ENCODE measurements at places on chromosomes 7 and 10.

- no peak for DNase-seq
Measured at GRCh38 chr7:42543953-42544352, 306.9 kb upstream of the GLI3 start.

DNA sequence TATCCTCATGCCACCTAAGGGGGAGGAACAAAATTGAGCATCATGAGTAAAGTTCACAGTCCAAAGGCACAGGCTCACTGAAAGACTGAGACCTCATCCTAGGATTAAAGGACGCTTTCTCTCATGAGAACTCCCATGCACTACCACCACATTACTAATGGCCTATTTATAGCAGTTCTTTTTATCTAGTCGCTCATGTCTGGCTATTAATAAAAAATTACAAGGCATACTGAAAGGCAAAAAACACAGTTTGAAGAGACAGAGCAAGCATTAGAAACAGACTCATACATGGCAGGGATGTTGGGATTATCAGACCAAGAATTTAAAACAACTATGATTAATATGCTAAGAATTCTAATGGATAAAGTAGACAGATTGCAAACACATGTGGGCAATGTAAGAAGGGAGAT, 46.0 kb upstream of the CDK13 start:
- no peak for DNase-seq

DNA sequence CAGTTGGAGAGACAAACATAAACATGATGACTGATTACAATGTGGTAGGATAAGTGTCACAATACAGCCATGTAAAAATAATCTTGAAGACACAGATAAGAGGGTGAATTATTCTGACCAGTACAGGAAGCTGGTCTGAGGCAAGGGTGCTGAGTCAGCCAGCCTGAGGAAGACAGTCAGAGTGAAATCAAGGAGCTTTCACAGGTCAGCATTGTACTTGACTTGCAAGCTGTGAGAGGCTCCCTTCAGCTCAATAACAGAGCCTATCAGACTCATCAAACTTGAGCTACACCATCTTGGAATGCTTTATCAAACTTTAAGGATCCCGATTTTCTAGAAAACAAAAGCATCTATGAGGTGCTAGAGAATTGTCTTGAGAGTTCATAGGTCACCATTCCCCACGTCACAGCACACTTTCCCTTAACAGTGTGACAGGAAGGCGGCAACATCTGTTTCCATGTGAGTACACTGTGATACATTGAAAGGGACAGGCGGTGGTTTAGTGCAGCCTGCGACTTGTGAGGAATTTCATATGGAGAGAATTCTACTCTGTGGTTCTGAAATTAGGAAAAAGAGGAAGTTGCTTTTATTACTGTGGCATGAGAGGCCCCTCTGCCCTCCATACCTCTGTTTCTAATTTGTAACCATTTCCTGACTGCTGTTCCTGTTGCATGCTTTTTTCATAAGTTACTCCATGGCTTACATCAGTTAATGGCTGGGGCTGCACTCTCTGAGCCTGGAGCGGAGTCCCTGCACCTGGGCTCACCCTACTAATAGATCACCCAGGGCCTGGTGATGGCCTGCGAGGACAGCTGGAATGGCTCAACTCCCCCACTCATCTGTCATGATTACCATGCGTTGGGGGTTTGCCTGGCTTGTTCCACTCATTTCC, 417.1 kb downstream of the SUGCT start:
- DNase-seq: no peak

- no peak for DNase-seq
Measured at GRCh38 chr7:93435791-93436190, 138.7 kb downstream of the CALCR start.

DNA sequence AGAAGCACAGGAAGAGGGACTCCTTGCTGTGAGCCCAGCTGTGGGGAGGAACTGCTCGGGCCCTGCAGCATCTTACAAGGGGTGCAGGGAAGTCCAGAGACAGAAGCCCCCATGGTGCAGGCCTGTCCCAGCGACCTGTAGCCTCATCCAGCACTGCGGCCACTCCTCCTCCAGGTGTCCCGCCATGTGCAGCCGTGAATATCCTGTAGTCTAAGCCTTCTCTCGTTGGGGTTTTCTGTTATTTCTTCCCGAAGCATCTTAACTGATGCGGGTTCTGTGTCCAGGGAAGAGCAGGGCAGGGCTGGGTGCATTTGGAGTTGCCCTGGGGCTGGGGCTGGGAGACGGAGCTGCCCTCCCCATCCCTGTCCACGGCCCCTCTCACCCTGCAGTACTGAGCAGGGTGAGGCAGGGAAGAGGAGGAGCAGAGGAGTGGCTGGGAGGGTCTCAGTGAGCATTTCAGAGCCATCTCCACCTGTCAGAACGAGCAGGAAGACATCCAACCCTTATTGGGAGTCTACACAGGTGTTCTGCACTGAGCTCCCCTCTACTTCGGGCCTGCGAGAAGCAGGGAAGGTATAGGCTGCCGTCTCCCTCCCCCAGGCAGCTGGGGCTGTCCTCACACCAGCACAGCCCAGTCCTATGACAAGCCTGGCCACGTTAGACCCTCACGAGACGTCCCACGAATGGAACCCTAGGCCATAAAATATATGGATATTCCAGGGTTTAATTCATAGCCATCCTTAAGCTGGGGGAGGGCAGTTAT, 494.5 kb downstream of the DNAJB6 start:
- no peak for DNase-seq

GRCh38 chr7:152313831-152314604, 121.8 kb downstream of the KMT2C start:
- peak; percentile 91 for DNase-seq

- DNase-seq: no peak
Measured at GRCh38 chr7:75776295-75776971, 4.4 kb upstream of the CCL26 start.

DNA sequence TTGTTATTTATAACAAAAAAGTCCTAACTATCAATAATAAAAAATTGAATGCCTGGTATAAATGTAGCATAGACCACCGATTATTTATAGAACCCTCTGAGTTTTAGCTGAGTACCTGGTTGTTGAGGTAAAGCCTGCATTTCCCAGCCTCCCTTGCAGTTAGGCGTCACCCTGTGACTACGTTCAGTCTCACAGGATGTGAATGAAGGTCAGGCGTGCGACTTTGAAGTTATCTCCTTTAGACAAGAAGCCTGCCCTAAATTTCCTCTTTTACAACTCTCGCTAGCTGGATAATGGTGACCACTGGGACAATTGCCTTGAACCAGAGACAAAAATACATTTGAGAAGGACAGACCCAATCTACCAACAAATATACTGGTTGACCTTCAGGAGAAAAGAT, 67.5 kb upstream of the TES start:
- DNase-seq: no peak

DNA sequence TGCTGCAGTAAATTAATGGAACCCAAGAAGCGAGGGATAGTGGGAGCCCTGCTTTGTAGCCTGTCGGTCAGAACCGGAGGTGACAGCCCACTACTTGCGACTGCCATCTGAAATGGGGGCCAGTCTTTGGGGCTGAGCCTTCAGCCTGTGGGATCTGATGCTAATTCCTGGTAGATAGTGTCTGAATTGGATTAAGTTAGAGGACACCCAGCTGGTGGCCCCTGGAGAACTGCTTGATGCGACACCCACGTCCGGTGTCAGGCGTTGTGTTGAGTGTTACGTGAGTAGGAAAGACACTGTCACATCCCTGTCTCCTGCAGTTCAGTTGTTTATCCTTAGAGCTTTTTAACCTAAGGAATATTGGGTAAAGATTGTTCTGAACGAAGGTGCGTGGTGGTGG, 5.0 kb downstream of the EIF3B start:
- DNase-seq: no peak

DNA sequence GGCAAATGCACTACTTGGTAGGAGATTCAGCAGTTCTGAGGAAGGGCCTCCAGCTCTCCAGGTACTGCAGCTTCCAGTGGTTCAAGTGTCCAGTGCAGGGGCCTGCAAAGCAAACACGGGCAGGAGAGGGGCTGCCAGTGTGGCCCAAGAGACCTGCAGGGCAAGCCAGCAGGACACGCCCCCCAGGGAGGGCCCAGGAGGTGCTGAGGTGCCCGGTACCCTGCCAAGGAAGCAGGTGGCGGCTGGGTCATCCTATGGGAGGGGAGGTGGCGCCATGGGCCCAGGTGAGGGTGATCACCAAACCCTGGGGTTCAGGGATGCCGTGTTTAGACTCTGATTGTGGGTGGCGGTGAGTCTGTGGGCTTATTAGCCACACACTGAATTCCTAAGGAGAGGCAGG, 45.7 kb downstream of the PARP12 start:
- no peak for DNase-seq

- peak; percentile 9 for DNase-seq
Measured at GRCh38 chr10:30359373-30360206, 10.5 kb upstream of the MTPAP start.

DNA sequence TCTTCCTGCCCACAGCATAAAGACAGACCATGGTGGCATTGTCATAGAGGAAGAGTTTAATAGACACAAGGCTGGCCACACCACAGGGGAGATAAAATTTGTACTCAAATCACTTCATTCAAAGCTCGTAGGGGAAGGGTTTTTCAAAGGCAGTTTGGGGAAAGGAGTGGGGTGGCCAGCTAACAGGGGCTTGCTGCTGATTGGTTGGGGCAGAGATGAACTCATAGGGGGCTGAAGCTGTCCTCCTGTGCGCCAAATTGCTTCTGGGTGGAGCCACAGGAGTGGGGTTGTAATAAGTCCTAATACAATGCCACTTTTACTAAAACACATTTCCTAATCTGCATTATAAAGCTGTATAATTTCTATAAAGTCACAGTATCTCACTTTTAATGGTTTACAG, 22.5 kb downstream of the PDZD8 start:
- DNase-seq: no peak

DNA sequence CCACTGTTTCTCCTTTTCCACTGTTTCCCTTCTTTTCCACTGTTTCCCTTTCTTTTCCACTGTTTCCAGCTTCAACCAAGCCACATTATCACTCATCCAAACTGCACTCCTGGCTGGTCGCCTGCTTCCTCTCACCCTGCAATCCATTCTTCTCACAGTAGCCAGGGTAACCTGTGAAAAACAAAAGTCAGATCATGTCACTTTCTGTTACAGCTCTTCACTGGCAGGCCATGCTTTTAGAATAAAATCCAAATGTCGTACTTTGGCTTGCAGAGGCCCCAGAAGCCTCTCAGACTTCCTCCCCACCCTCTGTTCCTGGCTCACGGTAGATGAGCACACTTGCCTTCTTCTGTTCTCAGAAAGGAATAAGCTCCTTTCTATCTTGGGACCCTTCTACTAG, 33.9 kb downstream of the STARD3NL start:
- DNase-seq: peak; percentile 39

DNA sequence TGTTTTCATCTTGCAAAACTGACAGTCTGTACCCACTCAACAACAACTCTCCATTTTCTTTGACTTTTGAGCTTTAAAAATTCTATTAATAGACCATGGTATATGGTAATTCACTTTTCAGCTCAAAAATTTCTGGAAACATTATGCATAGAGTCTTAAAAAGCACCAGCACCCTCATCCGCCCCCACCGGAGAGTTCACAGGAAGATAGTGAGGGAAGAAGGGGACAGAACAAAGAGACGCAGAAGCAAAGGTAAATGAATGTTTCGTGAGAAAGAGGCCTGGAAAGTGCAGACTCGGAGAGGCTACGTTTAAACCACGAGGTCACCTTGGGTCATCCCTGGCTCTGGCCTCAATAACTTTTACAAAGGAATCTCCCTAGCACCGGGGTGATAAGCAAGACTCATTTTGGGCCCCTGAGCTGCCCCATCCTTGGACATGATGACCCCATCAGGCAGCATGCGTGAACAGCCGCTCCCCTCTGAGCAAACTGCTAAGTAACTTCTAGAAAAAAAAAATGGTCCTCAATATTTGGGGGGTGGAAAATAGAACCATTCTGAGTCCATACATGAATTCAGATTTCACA, 96.3 kb downstream of the CPXM2 start:
- DNase-seq: no peak

- no peak for DNase-seq
Measured at GRCh38 chr7:135966341-135967043, 10.7 kb downstream of the MTPN start.

- no peak for DNase-seq
Measured at GRCh38 chr7:7529328-7529727, 6.3 kb downstream of the COL28A1 start.

DNA sequence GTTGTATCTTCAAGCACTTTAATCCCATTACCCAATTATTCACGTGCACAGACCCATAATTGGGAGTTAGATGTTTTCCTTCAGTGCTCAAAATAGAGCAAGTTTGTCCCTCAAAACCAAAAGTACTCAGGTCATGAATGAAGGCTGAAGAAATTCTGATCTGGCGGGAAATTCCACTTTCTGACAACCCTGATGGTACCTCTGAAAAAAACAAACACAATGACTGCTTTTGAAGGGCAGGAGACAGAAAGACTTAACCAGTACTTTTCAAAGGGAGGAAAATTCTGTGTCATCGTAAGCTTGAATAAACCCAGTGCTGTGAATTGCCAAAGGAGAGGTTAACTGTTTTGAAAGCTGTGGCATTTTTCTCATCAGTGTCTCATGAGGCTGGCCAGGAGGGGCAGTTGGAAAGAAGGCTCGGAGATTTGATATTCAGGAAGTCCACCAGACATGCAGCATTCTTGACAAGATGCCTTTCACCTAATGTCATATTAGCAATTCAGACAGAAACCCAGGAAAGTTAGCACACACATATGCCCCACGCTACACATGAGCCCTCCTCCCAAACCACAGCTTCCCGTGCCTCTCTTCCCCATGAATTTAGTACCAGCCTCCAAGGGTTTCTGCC, 347.0 kb downstream of the KCNMA1 start:
- no peak for DNase-seq

GRCh38 chr10:29302499-29302898, 13.6 kb downstream of the LYZL1 start:
- DNase-seq: no peak

DNA sequence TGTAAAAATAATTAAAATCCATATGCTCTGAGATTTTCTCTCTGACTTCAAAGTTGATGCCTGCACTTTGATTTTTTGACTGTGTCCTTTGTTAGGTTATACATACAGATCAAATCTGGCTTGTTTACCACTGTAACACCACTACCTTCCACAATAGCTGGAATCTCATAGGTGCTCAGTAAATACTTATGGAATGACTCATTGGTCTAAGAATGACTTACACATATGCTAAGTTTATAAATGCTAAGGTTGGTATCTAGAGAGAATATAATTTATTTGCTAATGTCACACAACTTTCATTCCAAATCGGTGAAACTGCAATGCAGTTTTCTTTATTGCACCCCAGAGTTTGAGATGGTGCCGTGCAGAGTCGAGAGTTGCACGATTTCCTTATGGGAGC, 578.5 kb downstream of the SH2D4B start:
- no peak for DNase-seq
